Activated gamma-delta T cell (primary cell): ENCODE measurements at places on chromosomes 6 and 20.

DNA sequence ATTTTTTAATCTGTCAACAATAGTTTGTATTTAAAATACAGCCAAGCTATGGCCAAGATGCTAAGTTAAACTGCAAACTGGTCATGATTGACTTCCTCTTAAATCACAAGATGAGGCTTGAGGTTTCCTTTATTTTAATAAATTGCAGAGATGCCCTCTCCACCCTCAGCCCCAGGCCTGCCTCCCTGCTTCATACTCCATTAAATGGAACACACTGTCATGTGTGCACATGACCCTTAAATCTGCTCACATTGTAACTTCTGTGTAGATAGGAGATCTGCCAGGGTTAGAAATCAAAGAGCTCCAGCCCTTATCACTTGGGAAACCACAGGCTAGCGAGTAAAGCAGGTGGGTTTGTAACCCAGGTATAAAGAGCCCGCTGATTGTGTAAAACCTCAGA is 20.8 kb downstream of the DUSP22 start:
- DNase-seq, result no peak

- no peak for DNase-seq
These were observed 8.7 kb downstream of the ZNF335 start for GRCh38 chr20:45963059-45964005.

- no peak for DNase-seq
These were observed 8.4 kb downstream of the SF3B5 start for GRCh38 chr6:144086959-144087358.

DNA sequence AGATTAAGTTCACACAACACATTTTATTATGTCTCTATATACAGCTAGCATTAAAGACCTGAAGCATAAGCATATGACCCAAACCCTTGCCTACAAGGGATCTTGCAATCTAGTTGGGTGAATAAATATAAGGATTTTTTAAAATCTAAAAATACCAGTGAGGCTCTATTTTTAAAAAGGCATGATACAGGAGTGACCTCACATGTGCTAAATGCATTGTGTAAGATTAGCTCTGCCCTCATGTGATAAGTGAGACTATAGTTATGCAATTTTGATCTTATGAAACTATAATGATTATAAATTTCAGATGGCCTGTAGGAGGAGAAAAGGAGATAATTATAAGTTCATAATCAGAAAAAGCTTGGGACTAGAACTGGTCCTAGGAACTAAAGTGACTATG is 451.0 kb upstream of the MAN1A1 start:
- DNase-seq, result no peak

- no peak for DNase-seq
These were observed 1.8 kb downstream of the RALGAPA2 start for GRCh38 chr20:20710443-20711315.

- DNase-seq, result no peak
These were observed 158.7 kb upstream of the CENPW start for GRCh38 chr6:126181173-126181741.

DNA sequence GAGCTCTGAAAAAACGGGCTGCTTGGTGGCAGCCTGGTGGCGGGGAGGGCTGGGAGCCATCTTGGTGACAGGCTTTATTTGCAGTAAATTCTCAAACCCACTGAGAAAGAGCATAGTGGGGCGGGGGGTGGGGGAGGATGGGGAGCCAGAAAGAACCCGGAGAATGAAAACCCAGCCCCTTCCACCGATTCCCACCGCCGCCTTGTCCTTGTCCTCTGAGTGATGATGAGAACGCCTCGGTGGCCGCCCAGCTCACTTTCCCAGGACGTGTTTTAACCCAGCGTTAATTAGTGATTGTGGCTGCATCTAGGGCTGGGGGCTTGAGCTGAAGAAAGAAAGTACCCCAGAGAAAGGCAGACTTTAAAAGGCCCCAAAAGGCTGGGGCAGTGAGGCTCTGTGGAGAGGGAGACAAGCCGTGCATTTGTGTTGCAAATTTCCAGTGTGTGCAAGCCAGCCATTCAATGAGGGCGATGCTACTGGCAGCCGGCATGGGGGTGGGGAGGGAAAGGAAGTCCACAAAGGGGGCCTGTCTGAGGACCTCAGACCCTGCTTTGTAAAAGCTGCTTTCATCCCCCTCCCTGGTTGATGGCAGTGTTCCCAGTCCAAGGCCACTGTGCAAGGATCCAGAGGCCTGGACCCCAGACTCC is 6.2 kb upstream of the GHRH start:
- no peak for DNase-seq

DNA sequence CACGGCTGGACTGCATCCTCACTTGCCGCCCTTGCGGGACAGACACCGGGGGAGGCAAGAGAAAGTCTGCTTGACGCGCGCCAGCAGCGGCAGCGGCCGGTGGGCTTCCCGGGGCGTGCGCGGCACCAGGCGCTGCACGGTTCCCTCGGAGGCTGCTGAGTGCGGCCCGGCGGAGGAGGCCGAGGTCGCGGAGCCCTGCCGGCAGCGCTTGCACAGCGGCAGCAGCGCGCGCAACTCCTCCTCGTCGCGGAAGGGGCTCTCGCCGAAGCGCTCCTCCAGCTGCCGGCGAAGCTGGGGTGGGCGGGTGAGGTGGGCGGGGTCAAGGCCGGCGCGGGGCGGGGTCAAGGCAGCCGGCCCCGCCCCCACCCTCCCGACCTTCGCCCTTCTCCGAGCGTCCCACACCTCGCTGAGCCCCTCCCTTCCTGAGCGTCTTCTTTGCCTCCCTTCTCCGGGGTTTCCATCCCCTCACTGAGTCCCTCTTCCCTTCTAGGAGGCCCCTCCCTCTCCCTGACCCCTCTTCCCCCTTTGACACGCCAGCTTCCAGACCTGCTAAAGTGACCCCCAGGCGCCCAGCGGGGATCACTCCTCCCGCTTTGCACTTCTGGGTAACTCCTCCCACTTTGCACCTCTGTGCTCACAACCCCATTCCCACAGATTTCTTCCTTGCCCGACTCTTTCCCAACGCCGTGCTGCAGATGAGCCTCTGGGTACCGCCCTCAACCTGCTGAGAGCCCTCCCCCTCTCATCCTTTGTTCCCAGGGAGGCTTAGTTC is 8.8 kb downstream of the DUSP15 start:
- DNase-seq, result peak; percentile 60
